ENCODE measurements at places on chromosomes 6 and 20.
A peak's percentile ranks its signal among the peaks of the same experiment; 100 is the strongest.

DNA sequence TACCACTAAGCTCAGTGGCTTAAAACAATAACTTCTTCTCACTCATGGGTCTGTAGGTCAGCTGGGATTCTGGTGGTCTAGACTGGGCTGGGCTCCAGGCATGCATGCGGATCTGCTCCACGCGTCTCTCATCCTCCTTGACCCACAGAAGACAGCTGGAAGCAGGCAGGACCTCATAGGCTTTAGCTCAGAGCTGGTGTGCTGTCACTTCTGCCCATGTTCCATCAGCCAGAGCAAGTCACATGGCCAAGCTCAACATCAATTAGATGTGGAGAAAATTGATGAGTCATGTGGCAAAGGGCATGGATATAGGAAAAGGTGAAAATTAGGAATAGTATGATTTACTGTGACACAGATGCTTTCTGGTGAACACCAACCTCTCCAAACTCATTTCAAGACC, 57.4 kb upstream of the PSMF1 start:
- DNase-seq, result no peak

DNA sequence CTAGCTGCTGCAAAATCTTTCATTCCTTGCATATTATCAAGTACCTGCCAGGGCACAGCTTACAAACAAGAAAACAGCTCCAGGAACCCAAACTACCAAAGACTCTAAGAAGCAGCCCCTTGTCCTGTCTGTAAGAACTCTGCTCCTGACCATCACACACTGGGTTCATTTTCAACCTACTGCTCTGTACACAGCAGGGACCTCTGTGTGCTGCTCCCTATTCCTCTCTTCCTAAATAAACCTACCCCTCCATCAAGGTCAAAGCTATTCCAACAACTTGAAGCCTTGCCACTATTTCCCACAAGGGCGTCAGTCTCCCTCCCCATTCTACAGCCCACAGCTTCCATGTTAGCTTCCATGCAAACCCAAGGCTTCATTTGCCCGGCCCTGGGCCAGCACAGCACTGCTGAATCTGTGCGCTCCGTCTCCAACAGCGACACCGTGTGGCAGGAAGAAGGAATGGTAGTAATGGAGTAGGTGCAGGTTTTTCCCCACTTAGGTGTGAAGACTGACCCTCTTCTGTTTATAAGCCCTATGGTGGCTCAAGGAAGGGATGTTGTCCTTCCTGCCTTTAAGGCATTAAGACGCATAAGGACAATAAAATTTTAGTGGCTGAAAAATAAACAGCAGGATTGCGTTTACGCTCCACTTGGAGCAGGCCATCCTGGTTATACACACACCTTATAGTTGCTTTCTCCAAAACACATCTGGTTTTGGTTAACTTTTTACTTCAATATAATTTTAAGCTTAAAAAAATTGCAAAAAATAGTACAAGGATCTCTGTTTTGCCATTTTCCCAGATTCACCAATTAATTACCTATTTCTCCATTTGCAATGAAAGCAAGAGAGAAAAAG, 115.2 kb upstream of the NXT1 start:
- DNase-seq, result no peak

DNA sequence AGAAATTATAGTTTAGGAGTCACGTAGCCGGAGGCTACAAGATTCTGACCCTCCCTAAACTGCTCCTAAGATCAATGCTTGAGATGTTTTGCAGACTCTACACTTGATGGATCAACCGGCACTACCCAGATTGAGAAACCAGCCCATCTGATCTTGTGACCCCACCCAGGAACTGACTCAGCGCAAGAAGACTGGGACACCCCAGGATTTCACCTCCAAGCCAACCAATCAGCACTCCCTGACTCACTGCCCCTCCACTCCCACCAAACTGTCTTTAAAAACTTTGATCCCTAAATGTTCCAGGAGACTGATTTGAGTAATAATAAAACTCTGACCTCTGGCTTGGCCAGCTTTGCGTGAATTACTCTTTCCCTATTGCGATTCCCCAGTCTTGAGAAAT, 99.8 kb downstream of the OPRM1 start:
- peak; percentile 22 for DNase-seq

DNA sequence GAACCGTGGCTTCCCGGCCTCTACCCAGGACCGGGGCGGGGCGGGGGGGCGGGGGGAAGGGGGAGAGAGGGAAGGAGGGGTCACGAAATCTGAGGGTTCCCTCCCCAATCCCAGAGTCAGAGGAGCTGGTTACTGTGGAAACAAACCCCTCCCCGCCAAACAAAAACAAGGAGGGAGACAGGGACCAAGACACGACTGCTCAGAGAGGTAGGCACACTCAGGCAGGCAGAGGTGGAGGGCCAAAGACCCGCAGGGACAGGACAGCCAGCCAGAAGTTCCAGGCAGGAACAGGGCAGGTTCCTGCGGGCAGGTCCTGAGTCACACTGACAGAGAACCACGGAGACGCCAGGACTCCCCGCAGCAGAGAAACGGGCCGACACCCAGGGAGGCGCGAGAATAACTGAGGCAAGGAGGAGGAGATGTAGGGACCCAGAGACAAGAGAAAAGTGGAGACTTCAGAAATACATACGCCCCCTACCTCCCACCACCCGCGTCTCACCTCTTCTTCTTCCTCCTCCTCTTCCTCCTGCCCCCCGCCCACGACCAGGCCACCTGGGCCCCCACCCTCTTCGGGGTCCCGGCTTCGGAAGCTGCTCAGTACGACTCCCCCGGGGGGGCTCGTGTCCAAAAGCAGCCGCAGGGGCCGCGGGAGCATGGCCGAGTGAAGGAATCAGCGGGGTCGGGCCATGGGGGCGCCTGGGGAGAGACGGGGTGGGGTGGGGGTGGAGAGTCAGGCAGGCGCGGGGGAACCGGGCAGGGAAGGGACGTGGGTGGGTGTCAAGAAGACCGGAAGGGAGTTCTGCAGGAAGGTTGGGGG, 578 bp downstream of the RGL2 start:
- DNase-seq, result peak; percentile 87

GRCh38 chr6:133991096-133991593, 38.1 kb downstream of the TBPL1 start:
- no peak for DNase-seq

GRCh38 chr6:110217266-110217665, 37.0 kb downstream of the CDC40 start:
- DNase-seq, result no peak

DNA sequence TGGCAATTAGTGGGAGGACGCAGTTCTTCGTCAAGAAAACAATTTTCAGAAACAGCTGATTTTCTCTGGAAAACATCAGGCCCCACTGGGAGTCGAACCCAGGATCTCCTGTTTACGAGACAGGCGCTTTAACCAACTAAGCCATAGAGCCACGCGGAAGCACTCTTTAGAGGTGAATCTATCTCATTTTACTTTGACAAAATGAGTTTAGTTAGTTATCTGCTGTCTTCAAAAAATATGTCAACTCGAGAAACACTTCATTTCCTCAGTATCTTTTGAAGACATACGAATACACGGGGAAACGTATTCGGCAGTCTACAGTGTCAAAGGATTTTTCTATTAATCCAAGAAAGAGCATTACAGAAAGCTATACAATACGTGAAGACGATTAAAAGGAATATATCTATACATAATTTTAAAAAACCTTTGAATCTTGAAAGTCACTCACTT, 26.7 kb downstream of the GPX6 start:
- DNase-seq, result peak; percentile 55

DNA sequence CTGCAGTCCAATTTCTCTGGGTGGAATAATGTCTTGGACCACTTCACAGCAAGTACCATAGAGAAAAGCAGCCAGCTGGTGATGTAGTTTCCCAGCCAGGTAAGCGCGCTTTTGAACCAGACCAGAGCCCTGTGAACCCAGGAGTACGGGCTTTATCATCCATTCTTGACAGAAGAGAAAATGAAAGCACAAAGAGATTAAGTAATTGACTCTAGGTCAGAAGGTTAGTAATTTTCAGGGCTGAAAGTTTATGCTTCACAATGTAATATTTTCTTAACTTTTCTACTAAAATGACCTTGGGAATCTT, 7.1 kb upstream of the UST start:
- no peak for DNase-seq

- no peak for DNase-seq
Measured at GRCh38 chr6:83514866-83515466, 2.6 kb downstream of the PRSS35 start.

DNA sequence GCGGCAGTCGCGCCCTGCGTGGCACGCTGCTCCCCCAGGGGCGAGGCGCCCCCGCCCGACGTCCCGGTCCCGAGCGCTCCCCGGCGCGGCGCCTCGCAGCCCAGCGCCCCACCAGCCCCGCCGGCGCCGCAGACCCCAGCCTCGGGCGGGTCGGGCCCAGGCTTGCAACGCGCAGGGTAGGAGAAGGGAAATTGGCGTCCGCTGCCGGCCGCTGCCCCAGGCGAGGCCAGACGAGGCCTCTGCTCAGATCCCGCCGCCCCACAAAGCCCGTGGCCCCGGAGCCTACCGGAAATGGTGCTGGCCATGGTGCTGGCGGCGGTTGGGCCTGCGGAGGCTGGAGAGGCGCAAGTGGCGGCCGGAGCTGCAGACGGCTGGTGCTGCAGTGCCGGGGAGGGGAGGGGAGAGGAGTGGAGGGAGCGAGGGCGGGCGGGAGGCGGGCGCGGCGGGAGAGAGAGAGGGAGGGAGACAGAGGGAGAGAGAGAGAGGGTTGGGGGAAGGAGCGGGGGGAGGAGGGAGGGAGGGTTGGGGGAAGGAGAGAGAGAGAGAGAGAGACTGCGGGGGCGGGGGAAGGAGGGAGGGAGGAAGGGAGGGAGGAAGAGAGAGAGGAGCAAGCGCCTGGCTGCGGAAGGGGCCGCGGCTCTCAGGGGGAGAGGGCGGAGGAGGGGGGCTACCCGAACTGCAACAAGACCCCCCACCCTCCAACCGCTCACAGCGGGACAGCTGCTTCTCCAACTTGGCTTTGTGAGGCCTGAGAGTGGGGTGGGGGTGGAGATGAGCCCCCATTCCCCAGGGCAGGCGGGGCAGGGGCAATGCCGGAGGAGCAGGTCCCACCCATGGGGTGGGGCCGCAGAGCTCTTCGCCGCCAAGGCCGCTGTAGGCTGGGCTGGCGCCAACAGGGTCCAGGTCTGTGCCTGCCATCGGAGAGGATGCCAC, at the start of gene STMN3:
STMN3 (minus strand) TSS at position 384 of the 933 bp plus-strand sequence; CDS start at position 305, 79 bp downstream.
- peak; percentile 80 for DNase-seq

DNA sequence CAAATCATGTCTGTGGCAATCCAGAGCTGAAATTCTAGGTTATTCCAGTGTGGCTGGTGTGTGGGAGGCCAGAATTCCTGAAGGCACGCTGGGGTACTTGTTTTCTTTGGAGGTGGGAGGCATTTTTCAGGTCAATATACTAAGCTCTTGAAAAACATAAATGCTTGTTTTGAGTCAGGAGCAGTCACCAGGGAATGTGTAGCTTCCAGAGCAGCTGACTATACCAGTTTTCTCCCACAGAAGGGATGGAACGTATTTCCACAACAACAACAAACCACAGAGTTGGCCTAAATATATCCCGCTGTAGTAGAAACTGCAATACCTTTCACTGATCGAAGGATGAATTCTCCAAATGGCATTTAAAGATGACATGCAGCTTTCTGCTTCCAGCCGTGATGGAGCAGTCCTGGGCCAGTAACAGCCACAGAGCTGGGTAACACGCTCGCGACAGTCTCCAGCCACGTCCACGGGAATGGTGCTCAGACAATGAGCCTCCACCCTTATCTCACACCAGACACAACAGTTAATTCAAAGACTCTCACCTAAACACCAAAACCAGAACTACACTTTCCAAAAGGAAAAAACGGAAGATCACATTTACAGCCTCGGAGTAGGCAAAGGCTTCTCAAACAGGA, 23.2 kb downstream of the CHRNA4 start:
- DNase-seq, result no peak

DNA sequence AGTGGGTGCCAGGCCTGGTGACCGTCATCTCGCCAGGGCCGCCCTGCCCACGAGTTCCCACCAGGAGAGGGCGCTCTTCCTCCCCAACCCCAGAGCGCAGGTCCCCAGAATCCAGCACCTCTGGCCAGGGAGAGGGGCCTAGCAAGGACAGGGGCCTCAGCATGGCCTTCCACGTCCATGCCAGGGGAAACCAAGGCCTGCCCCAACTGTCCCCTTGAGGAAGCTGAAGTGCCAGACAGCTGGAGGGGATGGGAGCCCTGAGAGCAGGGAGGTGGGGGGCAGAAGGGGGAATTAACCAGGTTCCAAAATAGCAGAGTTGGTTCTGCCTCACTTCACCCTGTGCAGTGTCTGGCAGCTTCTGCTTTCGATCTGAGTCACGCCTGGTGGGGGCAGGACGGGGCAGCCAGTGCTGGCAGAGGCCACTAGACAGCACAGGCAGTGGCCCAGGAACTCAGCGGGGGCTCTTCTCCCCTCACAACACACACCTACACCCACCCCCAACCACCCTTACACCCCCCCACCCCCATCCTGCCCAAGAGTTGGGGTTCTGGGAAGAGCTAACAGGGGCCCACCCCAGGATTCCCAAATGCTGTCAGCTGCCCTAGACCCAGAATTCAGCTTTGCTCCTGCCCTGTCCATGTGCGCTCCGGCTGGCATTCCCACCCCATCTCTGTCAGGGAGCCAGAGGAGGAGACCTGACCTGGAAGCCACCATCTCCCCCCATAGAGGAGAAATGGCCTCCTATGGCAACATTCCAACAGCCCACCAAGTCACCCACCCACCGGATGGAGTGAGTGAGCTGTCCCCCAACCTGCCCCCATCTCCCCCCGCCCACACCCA, 29.2 kb downstream of the TFEB start:
- peak; percentile 41 for DNase-seq

DNA sequence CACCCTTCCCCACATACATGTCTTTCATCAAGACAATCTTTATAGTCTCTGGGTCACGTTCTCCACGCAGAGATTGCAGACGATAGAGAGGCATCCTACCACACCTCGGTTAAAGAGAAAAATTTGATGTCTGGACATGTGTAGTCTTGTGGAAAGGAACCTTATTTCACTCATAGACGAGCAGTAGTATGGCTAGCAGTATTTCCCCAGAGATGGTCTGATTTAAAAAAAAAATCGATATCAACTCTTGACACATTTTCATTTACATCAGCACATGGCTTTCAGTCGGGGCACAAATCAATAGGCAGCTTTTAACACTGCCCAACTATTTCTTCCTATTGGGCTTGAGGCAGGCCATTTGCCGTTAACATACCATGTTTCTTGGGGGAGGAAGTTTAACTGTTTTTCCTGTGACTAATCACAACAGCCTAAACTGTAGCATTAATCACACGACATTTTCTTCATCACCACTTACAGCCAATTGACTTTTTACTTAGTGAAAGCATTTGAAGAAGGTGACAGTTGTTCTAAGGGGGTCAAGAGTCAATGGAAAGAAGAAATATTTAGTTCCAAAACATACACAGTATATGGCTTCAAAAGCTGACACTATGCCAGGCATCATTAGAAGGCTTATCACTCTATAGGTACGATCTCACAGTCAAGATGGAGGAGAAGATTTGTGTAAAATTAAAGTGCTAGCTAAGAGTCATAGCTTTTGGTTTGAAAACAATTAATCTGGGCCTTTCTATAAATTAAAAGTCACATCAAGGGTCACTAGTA, 129.5 kb upstream of the HDAC2 start:
- no peak for DNase-seq

GRCh38 chr6:151493161-151493803, 535 bp upstream of the CCDC170 start:
- no peak for DNase-seq

DNA sequence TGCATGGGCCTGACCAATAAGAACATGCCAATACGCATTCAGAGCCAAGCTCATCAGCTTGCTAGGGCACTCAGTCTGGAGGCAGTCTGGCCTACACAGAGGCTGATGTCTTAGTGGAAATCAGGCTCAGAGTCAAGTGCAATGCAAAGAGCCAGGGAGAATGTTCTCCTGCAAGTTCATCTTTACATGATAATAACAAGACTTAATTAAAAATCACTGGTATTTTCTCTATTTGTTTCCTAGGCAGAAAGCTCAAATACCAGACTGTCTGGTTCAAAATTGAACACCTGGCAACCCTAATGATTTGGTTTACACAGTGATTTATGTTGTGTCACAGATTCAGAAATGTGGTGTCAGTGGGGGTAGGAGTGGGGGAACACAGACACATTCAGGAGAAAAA, 689.3 kb upstream of the FLRT3 start:
- no peak for DNase-seq
